ENCODE measurements at places on chromosomes 7 and 10.

DNA sequence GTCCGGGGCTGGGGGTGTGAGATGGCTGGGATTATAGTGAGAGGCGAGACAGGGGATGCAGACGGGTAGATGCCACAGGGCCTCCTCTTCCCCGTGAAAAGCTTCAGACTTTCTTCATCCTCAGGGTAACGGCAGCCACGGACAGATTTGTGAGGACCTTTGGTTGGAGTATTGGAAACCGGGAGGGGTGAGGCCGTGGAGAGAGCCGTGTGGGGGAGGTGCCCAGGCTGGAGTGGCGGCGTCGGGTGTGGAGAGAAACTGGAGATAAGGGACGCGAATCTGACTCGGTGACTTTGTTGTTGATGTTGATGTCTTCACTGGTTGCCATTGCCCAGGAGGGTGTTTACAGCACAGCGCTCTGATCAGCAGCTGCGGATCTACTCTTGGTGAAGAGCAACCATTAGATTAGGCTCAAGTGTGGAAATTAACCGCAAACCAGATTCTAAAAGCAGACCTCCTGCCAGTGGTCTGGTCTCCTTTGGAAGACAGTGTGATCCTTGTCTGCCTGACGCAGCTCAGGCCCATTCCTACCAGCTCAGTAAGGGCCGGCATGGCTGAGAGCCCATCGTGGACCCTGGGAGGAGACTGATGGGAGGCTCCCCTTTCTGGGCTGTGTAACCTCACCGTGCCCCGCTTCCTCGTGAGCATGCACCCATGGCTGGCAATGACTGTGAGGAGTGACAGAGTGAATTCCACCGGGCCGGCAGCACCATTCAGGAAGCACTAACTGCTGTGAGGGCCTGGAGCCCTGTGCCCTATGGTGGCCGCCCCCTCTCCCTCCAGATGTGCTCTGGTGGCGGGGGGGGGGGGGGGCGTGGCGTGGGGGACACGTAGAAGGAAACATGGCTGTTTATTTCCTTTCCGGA lies 90.3 kb downstream of the INPP5A start:
- no peak for DNase-seq

- DNase-seq: no peak
Measured at GRCh38 chr7:88399696-88400240, 93.1 kb upstream of the STEAP4 start.

GRCh38 chr10:73761781-73762180 lies 17.6 kb downstream of the SEC24C start:
- DNase-seq: no peak

- DNase-seq: no peak
Measured at GRCh38 chr10:125340903-125341302, 180.5 kb upstream of the CTBP2 start.
